ENCODE measurements at places on chromosomes 3 and 15.

DNA sequence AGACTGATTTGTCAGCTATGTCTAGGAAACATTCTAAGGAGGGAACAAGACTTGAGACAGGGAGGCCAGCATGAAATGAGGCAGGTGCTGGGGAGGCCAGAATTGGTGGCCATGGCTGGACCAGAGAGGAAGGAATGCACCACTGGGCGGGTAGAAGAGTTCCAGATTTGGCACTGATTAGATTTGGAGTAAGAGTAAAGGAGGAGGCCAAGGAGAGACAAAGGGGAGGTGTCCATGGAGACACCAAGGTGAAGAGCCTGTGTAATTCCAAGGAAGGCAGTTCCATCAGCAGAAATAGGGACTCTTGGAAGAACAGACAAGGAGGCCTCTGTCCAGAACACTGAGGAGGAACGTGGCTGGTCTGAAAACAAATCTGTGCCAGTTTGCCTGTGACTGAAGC lies 1.8 kb downstream of the ARNT2 start:
- DNase-seq: no peak

DNA sequence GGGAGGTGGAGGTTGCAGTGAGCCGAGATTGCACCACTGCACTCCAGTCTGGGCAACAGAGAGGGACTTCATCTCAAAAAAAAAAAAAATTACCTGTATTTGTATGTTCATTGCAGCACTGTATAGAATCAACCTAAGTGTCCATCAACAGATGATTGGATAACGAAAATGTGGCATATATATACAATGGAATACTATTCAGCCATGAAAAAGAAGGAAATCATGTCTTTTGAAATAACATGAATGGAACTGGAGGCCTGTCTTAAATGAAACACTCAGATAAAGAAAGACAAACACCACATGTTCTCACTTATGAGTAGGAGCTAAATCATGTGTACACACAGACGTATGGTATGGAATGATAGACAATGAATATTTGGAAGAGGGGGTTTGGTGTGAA lies 59.4 kb upstream of the MEF2A start:
- no peak for DNase-seq

- no peak for DNase-seq
Measured at GRCh38 chr15:78997981-78998499, 53.2 kb upstream of the CTSH start.

GRCh38 chr3:174957551-174958001 lies 98.4 kb downstream of the NAALADL2 start:
- no peak for DNase-seq

DNA sequence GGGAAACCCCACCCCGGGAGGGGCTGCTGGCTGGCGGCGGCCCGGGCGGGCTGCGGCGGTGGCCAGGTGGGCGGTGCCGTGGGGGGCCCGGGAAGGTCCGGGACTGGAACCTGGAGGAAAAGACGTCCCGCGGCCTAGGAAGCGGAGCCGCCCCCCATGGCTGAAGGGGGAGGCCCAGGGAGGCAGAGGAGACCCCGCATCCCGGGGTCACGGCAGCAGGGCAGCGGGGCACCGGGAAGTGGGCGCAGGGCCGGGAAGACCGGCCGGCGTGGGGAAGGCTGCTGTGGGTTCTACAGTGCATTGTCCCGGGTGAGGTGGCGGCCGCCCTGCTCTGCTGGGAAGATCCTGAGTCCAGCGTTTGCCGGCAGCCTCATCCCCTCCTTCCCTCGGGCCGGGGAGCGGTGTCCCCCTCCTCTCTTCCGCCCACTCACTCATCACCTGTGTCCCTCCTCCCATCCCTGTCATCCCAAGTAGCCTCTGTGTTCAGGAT lies 525 bp upstream of the FSTL1 start:
- DNase-seq: no peak

DNA sequence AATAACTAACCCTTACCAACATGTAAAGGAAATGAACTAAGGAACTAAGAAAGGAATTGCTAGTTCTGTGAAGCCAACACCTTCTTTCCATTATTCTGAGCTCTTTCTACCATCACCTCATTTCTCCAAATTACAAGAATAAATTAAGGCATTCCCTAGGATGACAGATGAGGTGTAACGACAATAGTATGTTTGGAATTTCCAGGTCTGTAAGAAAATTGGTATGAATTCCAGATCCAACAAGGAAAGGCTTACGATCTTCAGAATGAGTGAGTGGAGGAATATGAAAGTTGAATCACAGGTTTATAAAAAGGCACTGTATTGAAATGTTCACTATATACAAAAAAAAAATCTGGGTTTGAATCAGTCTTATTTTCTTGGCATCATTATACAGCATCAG lies 4.5 kb upstream of the NANOGP8 start:
- DNase-seq: no peak

- no peak for DNase-seq
Measured at GRCh38 chr15:28085489-28086174, 13.5 kb downstream of the OCA2 start.

DNA sequence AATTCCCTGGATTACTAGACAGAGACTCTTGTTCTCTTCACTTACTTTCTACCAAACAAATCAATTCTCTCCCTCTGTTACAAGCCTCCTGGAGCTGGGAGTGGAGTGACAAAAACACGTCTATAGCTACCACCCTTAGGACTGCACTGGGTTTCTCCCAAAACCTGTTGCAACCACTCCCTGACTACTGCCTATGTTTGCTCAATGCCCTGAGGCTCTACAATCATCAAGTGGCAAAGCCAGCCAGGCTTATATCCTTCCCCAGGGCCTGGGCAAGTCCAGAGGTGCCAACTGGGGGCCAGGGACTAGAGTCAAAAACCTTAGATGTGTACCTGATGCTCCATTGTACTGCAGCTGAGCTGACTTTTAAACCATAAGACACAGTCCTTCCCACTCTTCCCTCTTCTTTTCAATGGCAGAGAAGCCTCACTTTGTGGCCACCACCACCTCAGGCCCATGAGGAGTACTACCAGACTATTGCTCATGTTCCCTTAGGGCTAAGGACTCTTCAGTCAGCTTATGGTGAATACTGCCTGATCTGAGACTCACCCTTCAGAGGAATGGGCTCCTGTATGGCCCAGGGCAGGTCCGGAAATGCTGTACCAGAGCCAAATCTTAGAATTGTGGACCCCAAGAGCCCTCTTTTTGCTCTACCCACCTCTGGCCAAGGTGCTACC lies 125.4 kb upstream of the PLCL2 start:
- no peak for DNase-seq

DNA sequence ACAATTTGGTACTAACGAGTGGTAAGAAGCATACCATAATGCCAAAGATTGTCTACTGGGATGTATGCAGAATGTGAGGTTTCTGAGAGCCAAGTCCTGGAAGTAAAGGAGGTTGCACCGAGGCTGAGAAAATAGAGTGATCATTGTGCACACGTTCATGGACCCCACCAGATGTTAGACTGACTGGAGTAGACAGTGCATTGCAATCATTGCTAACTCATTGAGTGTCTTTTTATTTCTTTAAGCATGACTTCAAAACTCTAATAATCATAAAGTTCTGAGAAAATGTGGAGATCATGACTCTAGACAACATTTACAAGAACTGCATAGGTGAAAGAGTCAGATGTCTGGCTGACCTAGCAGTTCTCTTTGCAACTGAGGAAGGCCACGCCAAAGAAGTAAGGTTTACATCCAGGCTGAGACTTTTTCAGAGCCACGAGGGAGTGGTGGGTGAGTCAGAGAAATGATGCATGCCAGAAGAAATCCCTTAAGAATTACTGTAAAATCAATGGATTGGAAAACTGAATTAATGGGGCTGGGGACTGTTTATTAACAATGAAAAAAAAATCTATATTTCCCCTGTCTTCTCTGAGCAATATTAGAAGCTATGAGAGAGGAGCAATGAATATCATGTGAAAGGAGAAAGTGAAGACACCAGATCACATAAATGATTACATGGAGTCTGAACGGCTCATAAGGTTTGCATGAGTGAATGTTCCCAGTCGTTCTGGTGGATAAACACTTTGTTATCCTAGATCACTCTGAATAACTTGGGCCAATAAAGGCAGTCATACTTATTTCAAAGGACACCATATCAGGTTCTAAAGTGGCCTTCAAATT lies 76.0 kb upstream of the SLC25A26 start:
- DNase-seq: no peak

DNA sequence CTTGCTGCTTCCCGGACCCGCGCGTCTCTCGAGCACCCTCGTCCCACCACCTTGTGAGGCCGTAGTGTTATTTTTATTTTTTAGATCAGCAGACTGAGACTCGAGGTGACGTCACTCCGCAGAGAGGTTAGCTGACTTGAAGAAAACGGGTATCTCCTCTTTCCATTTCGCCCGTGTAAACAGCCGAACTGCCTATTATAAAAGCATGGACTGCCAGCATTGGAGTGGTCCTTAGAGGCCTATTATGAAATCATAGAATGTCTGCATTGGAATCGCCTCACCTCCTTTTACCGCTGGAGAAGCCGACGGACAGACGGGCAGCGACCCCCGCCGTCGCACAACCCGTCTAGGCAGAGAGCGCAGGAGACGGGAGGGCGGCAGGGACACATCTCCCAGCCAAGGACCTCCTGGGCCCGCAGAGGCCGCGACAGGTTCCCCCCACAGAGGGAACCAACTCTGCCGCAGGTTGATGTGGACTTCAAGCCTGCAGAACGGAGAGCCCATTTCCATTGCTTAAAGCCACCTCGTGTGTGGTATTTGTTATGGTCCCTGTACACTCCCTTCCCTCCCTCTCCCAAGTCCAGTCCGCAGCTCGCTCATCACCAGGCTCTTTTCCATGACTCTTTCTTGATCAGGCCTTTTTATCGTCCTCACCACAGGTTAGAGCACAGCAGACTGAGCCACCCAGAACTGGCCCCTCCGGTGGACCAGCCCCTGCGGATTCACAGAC lies 540 bp upstream of the PPP1R2 start:
- no peak for DNase-seq

DNA sequence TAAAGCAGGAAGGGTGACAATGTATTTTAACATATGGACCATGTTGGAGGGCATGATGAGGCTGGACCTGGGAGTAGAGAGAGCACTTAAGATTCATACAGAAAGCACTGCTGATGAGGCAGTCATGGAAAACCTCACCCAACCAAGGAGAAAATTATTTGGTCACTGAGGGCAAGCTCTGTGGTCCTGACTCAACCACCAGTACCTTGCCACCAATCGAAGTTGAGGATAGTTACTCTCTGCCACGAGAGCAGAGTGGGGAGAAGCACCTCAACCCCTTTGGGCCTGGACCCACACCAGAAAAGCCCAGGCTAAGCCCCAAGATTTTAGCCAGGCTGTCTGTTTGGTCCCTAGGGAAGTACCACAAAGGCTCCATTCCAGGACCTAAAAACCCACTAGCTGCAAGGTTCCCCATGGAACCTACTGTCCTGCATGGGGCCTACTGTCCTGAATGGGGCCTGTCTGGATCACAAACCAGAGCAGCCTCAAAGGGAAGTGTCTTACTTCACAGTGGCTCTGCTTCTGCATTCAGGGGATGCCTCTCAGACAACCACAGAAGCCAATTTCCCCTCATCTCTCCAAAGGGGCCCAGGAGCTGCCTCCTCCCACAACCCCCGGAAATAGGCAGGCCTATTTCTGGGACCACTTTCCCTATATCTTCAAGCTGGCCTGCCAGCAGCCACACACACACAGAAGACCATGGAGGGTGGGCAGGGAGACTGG lies 4.2 kb downstream of the CCDC71 start:
- DNase-seq: no peak

All from CD4-positive, alpha-beta T cell treated with Interleukin-15 for 4 hours (primary cell).